Daoy (cell line): ENCODE measurements at places on chromosomes 12 and 14.
A peak's percentile ranks its signal among the peaks of the same experiment; 100 is the strongest.

- DNase-seq = no peak
Measured at GRCh38 chr14:96149131-96149530, 55.5 kb upstream of the BDKRB2 start.

GRCh38 chr14:33271891-33272290, 333.2 kb downstream of the NPAS3 start:
- DNase-seq = no peak

DNA sequence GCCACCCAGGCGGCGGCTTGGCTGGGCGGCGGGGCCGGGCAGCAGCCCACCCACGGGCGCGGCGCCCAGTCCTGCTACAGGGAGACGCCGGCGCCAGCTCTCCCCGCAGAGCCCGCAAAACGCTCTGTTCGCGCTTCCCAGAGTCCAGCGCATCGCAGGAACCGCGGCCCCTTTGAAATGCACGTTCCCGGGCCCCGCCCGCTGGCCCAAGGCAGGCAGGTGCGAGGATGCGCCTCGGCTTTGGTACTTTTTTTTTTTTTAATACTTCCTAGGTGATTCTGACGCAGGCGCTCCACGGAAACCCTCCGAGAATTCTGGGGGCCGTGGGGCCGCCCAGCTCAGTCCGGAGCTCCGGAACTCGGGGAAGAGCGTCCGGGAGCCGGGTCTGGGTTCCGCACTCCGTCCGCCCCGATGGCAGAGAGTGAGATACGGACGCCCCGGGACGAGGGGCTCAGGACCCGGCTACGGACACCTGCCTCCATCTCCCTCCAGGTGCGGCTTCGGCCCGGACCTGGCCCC, 483 bp downstream of the POC1B start:
- DNase-seq = peak; percentile 29

DNA sequence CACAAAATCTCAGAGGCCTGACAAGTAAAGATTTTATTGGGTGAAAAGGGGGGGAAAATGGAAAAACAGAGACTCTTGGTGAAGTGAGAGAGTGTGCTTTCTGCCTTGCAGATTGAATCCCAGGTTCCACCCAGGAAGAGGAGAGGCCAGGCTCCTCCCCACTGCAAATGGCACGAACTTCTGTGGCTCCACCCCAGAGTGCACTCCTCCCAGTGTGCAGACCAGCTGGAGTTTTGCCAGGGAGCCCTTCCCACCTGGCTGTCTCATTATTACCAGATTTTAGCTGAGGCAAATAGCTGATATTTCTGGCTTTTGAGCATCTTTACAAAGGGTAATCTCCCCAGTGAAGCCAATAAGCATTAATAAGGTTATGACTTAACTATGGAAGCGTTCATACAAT, 51.9 kb downstream of the TESPA1 start:
- DNase-seq = peak; percentile 34

DNA sequence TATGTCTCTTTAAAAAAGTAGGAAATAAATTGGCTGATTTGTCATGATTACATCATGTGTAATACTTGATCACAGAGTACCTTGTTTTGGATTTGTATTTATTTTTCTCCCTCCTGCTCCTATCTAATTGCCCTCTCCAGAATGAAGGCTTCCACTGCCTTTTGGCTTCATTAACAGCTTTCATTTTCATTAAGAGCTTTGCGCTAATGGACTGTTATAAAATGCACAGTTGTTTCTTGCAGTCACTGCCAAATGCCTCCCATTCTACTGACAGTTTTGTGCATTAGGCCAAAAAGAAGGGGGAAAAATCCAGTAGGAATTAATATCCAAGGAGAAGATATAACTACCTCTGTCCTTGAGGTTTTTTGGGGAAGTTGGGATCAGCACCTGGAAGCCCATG, 159.2 kb downstream of the NRXN3 start:
- DNase-seq = no peak

DNA sequence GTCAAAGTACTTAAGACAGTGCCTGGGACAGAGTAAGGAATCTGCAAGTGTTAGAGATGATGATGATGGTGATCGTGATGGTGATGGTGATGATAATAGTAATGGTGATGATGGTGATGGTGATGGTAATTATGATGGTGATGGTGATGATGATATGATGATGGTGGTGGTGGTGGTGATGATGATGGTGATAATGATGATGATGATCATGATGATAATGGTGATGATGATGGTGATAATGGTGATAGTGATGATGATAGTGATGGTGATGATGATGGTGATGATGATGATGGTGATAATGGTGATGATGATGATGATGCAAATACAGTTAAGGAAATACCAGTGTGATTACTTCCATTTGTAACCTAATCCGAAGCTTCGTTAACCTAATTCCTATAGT, 5.2 kb upstream of the TMEM132C start:
- no peak for DNase-seq

- no peak for DNase-seq
Measured at GRCh38 chr12:109803678-109804077, 29.5 kb downstream of the TRPV4 start.

GRCh38 chr12:111887926-111888745, 46.1 kb downstream of the MAPKAPK5 start:
- no peak for DNase-seq

GRCh38 chr14:89920056-89920455, 34.5 kb downstream of the EFCAB11 start:
- DNase-seq = no peak

DNA sequence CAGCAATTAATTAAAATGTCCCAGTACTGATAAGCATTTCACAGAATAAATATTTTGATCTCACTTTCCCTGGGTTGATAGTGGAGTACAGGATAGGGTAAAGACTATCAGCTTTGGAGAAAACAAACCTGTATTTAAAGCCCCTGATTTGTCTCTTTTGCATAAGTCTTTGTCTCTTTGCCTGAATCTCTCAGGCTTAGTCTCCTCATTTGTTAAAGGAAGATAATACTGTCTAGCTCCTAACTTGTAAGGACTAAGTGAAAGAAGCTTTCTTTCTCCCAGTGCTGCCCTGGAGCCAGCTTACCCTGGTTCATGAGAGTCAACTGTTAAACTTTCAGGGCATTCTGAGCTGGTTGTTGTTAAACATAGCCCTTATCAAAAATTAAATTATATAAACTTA, 5.5 kb upstream of the NR1H4 start:
- DNase-seq = no peak

GRCh38 chr14:50038398-50039119, 77.8 kb downstream of the VCPKMT start:
- DNase-seq = peak; percentile 95

GRCh38 chr12:61896436-61896835, 363.8 kb upstream of the USP15 start:
- DNase-seq = no peak

- no peak for DNase-seq
Measured at GRCh38 chr14:52860910-52861309, 69.5 kb upstream of the GNPNAT1 start.

GRCh38 chr14:99320105-99320572, 48.1 kb upstream of the BCL11B start:
- peak; percentile 86 for DNase-seq

DNA sequence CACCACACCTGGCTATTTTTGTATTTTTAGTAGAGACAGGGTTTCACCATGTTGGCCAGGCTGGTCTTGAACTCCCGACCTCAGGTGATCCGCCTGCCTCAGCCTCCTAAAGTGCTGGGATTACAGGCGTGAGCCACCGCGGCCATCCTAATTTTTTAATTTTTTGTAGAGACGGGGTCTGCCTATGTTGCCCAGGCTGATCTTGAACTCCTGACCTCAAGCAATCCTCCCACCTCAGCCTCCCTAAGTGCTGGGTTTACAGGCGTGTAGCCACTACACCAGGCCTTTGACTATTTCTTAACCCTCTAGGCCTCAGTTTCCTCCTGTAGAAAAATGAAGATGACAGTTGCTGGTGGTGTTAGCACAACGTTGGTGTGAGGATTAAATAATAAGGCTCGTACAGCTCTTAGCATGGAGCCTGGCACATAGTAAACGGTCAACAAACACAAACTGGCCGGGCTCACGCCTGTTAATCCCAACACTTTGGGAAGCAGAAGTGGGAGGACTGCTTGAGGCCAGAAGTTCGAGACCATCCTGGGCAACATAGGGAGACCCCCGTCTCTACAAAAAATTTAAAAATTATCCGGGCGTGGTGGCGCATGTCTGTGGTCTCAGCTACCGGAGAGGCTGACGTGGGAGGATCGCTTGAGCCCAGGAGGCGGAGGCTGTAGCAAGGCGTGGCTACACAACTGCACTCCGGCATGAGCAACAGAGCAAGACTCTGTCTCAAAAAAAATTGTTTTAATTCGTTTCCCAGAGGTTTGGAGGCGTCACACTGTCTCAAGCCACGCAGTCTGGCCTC, 979 bp downstream of the DDX54 start:
- no peak for DNase-seq

DNA sequence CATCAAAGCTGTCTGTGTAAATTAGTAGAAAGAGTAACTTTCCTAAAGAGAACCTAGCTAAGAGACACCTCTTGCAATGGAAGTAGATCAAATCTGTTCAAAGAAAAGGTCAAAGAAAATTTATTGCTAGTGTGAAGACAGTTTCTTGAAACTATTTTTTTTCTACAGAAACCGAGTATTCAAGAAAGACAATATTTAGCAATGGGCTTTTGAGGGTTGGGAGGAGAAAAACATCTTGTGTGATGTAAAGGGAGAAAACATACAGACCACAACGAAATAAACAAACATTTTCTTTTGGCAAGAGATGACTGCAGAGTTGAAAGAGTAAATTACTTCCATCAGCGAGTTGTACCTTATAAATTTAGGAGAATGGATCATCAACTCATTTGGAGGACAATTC, 24.4 kb downstream of the NKX2-1 start:
- no peak for DNase-seq

DNA sequence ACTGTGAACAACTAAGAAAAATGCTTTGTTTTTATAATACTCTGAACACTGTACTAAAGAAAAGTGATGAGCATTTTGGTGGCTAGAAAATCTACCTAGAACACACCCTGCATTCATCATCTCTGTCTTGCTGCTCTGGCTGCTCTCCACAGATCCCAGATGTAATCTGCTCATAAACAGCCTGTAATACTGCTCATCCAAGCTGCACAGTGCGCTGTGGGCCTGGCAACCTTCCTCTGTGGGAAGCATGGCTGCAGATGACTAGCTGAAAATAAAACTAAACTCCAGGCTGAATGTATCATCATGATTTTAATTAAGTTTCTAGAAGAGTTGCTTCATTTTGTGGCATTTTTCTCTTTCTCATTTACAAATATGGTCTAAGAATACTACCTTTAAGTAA, 200.7 kb downstream of the SLC2A13 start:
- no peak for DNase-seq

GRCh38 chr12:42565633-42566032, 23.9 kb downstream of the PRICKLE1 start:
- DNase-seq = no peak

DNA sequence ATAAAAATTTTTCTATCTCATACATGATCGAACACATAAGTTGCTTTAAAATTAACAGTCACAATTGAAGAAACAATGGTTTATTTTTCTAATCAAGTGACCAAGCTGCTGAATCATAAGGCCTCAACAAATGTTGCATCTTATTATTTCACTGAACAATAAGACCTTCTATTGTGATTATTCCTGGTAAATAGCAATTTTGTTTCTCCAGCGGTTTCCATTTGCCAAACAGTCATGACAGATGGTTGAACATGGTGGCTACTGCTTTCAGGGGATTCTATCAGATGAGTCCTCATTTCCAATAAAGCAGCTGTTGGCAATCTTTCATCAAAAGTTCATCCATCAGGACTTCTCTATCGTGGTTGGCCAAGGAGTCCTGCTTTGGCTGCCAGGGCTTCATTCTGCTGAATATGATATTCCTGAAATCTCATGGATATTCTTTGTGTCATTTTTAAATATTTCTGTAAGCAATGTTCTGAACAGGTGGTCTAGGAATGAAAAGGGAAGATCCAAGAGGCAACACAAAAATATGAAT, 13.0 kb downstream of the TOMM20L start:
- DNase-seq = no peak

DNA sequence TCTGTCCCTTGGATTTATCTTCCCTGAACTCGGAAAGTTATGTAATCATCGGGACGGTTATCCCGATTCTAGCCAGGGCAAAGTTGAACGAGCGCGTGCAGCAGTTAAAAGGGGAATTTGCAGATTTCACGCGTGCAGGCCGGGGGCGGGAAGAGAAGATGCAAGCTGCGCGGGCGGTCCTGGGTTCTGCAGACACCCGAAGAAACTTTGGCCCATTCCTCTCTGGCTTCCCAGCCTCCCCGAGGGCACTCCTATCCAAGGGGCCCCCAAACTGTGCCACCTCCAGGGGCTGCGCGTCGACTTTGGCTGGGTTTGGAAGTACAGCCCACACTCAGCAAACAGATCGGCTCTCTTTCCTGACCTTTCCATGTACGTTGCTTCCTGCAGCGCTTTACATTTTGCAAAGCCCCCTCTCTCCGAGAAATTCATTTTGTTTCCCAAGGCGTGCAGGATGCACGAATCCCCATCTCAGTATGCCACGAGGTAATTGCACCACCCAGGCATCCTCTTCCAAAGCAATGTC, 941 bp upstream of the PPP1CC start:
- DNase-seq = peak; percentile 28

GRCh38 chr12:67740711-67741110, 92.2 kb downstream of the DYRK2 start:
- DNase-seq = no peak

GRCh38 chr14:51282517-51282916, 42.5 kb downstream of the TMX1 start:
- no peak for DNase-seq

DNA sequence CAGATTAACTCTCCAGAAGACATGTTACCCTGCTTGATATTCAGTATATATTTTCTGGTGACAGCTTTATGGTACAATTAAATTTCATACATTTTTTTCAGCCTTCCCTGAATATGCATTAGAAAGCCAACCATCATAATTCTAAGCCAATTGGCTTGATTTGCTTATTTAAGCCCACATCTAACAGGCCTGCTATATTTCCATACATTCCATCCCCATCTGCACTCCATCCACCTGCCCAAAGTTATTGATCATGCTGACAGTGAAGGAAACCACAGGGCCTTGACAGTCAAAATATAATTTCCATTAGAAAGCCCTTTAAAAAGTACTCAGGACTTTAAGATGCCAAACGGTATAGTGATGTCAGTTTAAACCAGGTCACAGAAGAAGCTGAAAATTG, 164.3 kb downstream of the GXYLT1 start:
- no peak for DNase-seq

- DNase-seq = peak; percentile 68
Measured at GRCh38 chr14:36967892-36968555, 204.4 kb downstream of the SLC25A21 start.

DNA sequence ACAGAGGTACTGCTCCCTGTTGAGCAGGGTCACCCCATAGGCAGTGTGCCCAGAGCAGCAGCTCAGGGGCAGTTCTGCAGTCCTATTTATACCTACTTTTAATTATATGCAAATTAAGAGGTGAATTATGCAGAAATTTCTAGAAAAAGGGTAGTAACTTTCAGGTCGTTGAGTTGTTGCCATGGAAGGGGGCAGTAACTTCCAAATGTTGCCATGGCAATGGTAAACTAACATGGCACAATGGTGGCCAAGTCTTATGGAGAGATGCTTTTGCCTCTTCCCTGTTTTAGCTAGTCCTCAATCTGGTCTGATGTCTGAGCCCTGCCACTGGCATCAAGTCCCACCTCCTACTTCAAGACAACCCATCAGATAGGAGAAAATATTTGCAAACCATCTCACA, 30.4 kb upstream of the P2RX7 start:
- DNase-seq = no peak
